ENCODE measurements at places on chromosomes 2 and 18. TPM values are rescaled to one million over a fixed set of nuclear protein-coding genes. Genes with fewer than 3 reads are reported as not detected.

CYS1 gene
- total RNA-seq = not detected

TMBIM1 gene
- total RNA-seq = 8.5 TPM

FARSB gene
- 38.7 TPM for total RNA-seq

DNA sequence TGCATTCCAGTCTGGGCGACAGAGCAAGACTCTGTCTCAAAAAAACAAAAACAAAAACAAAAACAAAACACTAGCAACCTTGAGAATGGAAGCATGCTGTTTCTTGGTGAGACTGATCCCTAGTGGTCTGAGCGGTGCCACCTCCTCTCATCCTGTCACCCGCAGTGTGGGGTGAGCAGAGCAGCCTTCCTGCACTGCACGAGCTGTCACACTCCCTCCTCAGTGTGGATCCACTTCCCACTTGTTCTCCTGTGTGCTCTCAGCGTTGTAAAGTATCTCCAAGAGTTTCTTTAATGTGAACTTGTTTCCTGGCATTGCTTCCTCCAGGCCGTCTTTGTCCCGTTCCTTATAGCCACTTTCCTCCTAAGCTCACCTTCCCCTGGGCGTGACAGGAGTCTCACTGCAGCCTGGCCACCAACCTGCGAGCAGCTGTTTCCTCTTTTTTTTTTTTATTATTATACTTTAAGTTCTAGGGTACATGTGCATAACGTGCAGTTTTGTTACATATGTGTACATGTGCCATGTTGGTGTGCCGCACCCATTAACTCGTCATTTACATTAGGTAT is 220.5 kb downstream of the FAM210A start:
- H3K4me1 ChIP-seq = peaks cover 10% of the 10 kb centered on the region
- H3K27ac ChIP-seq = no peak overlapping the region
- no peak overlapping the region for H3K4me3 ChIP-seq
- DNase-seq = no peak

DNA sequence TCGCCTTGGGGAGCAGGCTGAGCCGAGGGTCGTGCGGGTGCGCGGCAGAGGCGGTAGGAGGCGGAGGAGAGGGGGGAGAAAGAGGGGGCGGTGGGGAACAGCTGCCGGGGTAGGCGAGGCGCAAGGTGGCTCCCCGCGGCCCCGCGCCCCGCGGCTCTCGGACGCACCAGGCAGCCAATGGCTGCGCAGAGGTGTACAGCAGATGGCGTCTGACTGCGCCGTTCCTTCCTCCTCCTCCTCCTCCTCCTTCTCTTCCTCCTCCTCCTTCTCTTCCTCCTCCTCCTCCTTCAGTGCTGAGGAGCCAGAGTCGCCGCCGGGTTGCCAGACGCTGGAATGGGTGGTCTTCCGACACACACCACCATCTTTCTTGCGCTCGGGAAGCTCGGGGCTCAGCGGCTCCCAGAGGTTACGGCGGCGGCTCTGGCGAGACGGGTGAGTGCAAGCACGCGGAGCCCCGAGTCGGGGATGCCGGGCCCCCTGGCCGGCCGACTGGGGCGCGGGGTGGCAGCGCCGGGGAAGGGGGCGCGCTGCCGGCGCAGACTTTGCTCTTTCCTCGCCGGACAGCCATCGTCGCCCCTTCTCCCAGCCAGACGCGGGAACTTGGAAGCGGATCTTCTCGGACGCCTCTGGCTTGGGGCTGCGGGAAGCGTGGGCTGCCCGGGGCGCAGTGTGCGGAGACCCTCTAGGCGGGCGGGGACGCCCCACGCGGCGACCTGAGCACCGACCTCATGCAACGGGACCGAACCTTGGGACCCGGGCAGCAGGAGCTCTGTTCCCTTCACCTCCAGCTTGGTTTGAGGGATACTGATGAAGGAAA is at the start of gene THSD7B:
THSD7B (plus strand) TSS at position 290 of the 817 bp plus-strand sequence. CDS start 116,634 bp downstream, outside the sequence.
- no peak within 1 kb of the TSS for H3K27ac ChIP-seq
- peaks cover 12% of the 10 kb centered on the region for H3K4me1 ChIP-seq
- H3K4me3 ChIP-seq = peak within 1 kb of the TSS; percentile 81
- H3K36me3 ChIP-seq = peaks cover 4% of the 10 kb centered on the region
- peak; percentile 18 for DNase-seq
- peaks cover 99% of the 10 kb centered on the region for H3K27me3 ChIP-seq

DSG4 gene
- total RNA-seq = not detected

SLC1A4 gene
- total RNA-seq = 26.8 TPM

GRCh38 chr18:75226286-75226955 is 15.8 kb downstream of the TSHZ1 start:
- H3K27me3 ChIP-seq = no peaks in the 10 kb centered on the region
- no peak for DNase-seq
- H3K36me3 ChIP-seq = peaks cover 2% of the 10 kb centered on the region
